ENCODE measurements at places on chromosomes 7 and 10.

GRCh38 chr10:5325076-5325475 lies 39.7 kb upstream of the UCN3 start:
- DNase-seq = no peak

- DNase-seq = no peak
Observed at GRCh38 chr7:96701258-96701657, 8.4 kb downstream of the SEM1 start.

- no peak for DNase-seq
Observed at GRCh38 chr10:106957823-106958588, 206.5 kb downstream of the SORCS1 start.

DNA sequence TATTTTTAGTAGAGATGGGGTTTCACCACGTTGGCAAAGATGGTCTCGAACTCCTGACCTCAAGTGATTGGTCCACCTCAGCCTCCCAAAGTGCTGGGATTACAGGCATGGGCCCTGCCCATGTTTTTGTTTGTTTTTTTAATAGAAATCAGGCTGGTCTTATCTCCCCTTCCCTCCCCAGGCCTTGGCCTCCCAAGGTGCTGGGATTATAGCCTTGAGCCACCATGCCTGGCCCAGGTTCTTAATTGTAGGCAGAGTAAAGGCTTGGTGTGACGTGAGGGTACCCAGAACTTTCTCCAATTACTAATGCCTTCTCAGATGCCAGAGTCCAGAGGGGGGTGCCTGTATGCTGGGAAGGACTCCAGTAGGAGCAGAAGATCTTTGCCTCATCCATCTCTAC lies 5.2 kb upstream of the MKRN1 start:
- DNase-seq = no peak

- DNase-seq = no peak
Observed at GRCh38 chr7:73891178-73891885, 30.4 kb downstream of the TMEM270 start.

- DNase-seq = no peak
Observed at GRCh38 chr7:50273870-50274269, 30.6 kb upstream of the IKZF1 start.

GRCh38 chr7:24948739-24949138 lies 31.2 kb downstream of the OSBPL3 start:
- no peak for DNase-seq

GRCh38 chr10:132939957-132940790 lies 2.2 kb downstream of the CFAP46 start:
- DNase-seq = no peak

DNA sequence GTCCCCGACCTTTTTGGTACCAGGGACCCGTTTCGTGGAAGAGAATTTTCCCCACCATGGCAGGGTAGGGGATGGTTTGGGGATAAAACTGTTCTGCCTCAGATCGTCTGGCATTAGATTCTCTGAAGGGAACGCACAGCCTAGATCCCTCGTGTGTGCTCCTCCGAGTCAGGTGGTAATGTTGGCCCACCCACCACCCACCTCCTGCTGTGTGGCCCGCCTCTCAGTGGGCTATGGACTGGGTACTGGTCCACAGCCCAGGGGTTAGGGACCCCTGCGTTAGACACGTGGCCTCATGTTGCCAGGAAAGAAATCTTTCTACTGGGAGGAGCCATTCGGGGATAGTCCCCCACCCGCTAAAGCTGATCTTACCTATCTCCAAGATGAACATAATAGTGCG lies 27.0 kb downstream of the PFKFB3 start:
- DNase-seq = no peak

GRCh38 chr7:132783824-132784223 lies 207.6 kb upstream of the PLXNA4 start:
- DNase-seq = no peak

DNA sequence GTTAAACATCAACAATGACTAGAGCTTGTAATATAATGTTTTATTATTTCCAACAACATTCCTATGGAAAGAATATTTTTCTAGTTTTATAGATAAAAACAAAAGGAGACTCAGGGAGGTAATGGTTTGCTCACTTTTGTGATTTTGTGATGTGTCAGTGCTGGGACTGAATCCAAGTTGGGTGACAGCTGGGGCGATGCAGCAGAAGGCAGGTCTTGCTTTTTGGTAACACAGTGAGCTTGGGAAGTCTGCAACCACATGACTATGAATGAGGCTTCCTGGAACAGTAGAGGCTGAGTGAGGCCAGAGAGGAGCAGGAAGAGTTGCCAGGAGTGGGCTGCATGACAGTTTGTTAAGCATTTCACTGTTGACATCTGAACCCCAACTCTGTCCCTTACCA lies 4.9 kb upstream of the YKT6 start:
- no peak for DNase-seq
